ENCODE measurements at places on chromosomes 6 and 20.
A peak's percentile ranks its signal among the peaks of the same experiment; 100 is the strongest.

DNA sequence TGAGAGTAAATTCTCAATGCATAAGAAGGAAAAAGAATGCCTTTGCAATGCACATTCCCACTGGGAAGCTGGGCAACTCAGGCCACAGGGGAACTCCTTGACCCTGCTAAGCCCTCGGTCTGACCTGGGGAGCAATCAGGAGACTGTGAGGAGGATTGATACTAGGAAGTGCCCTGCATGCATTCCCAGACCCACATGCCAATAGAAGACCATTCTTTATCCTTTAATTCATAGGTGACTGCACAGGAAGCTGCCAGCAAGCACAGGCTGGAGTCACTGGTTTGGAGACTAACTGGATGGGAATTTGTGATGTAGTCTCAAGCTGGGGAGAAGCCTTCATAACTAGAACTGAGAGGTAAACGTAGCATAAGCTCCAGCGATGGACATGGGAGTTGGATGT, 1012.7 kb downstream of the EYS start:
- DNase-seq: no peak

DNA sequence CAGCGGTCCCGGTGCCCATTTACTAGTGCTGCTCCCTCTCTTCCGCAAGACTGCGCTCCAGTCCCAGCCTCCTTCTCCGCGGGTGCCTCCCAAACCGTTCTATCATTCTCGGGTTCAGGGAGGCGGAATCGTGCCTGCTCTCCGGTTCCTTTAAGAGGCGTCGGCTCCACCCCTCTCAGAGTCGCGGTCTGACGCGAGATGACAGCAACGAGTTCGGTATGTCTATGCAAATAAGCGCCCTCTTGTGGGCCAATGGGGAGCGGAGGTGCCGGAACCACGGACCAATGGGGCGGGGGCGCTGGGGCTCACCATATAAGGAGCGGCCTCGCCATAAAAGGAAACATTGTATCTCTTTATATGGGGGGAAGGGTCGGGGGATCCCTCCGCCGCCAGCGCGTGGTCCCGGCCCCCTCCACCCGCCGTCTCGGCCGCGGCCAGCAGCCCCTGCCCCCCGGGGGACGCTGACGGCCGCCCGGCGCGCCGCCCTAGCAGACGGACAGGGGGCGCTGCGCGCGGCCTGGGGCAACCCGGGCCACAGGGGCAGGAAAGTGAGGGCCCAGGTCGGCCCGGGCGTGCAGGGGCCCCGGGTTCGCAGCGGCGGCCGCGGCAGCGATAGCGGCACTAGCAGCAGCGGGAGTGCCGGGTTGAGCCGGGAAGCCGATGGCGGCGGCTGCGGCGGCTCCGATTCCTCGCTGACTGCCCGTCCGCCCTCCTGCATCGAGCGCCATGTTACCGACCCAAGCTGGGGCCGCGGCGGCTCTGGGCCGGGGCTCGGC, at the start of gene SRF:
TSS of gene SRF (plus strand) at position 339 of the 776 bp plus-strand sequence. CDS start at position 727, 388 bp downstream.
- DNase-seq: peak; percentile 99

DNA sequence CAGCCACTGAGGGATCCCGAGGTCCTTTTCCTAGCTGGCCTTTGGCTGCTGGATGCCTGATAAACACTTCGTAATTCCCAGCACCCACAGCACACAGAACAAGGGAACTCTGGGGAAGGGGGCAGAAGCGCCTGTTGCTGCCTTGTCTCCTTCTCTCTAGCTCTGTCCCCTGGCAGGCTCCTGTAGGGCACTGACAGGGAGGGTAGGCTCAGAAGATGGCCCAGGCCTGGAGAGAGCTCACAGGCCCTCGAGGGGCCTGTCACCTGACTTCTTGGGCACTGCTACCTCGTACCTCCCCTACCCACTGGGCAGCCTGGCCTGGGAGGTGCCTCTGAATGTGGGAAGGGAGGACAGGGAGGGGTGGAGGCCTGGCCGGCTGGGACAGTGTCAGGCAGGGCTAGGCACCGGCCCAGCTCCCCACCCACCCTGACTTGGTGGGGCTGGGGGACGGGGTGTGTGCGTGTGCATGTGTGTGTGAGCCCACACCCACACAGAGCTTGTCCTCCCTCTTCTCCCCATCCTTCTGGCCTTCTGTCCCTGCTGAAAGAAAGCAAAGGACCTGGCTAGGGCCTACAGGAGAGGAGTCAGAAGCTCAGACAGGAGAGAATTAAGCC, 18.1 kb downstream of the C6orf132 start:
- no peak for DNase-seq

- DNase-seq: no peak
Measured at GRCh38 chr6:34544776-34545471, 11.2 kb downstream of the SPDEF start.

DNA sequence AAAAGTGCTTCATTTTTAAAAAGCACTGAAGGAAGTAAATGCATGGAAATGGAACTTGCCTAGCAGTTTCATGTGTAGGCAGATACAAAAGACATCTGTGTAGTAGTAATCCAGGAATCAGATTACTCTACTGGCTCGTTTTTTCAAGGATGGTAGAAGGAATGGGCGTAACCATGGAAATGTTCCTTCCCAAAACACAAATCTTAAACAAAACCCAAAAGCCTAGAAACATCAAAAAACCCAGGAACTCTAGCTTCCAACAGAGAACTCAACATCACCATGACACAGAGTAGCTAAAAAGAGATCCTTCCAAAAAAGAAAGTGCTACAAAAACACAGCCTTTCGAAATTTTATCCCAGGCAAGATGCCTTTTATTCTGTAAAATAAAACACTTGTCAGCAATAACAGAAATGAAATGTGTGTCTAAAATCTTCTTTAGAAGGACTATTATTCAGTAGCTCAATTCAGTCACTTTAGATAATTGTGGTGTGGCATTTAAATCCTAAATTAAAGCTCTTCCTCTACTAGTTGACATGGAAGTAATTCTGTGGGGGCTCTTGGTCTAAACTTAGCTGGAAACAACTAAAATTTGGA, 81.7 kb downstream of the FAM217A start:
- DNase-seq: no peak

Measured in fibroblast of skin of left biceps (primary cell).